Cerebellum (tissue), 4 donors: ENCODE measurements at places on chromosomes 2 and 18.

- no peak for DNase-seq
Observed at GRCh38 chr2:215403441-215404347, 32.2 kb downstream of the FN1 start.

DNA sequence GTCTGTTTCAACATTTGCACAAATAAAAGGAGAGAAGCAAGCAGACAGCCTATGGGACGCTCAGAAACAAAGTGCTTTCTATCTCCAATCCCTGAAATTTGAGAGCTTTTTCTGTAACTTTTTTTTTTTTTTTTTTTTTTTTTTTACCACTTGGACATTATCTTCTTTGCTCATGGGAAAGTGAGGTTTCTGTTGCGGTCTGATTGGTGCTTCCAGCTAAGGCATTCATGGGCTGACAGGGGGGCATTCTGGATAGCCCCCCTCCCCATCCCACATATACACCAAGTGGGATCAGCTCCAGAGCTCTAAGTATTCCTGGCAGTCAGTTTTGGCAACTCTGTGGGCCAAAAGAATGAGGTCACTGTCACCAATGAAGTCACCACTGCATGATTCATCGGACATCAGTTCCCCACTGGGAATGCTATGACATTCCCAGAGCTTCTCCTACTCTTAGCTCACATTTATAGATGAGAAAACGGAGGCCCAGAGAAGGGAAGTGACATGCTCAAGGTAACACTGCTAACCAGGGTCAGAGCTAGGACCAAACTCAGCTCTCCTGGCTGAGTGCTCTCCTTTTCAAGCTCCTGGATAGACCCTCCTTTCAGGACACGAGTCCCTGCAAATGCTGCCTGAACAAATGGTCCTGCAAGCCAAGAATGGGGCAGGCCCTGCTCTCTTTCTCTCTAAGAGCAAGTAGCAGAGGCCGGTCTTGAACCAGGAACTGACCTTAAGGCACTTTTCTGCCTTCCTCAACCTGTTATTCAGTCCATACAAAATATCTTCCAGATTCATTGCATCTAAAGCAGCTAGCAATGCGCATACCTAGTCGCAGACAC lies 61.3 kb downstream of the TMEM247 start:
- DNase-seq = peak; percentile 34

DNA sequence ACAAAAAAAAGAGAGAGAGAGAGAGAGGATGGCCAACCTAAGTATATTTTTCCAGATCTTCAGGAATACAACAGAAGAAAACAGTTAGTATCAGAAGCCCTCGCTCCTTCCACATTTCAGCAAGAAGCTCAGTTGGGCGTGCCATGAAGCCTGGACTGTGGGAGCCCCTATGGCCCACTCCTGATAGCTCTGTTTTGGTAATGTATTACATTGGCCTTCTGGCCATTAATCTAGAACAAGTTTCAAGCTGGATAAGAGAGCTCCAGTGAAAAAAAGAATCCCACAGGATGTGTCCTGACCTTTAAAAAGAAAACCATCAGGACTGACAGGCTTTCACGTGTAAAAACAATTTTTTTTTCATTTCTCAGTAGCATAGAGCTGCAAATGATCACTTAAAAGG lies 197.9 kb downstream of the ICOS start:
- no peak for DNase-seq

DNA sequence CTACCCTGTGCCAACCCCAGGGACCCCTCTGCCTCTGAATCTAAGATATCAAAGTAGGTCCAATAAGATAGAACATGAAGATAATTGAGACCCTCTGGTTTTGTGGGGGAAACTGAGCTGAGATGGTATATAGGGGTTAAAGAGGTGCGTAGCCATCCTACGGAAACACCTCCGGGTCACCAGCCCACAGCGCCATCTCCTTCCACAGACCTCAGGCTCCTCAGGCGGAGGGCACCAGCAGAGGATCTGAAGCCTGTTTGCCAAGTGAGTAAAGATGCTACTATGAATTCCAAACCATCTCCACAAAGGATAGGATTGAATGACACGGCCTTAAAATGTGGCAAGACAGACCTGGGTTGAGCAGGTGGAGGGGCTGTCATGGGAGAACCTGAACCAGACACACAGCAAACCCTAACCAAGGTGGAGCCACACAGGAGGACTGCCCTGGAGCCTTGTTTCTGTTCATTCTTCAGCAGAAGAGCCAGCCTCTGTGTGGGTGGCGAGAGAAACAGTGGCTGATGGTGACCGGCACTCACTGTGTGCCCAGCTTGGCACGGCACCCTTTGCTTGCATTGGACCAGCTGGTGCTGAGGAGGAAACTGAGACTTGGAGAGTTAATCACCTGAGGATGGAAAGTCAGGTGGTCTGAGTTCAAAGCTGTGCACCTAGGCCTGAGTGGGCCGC lies 10.2 kb downstream of the GBX2 start:
- DNase-seq = no peak

DNA sequence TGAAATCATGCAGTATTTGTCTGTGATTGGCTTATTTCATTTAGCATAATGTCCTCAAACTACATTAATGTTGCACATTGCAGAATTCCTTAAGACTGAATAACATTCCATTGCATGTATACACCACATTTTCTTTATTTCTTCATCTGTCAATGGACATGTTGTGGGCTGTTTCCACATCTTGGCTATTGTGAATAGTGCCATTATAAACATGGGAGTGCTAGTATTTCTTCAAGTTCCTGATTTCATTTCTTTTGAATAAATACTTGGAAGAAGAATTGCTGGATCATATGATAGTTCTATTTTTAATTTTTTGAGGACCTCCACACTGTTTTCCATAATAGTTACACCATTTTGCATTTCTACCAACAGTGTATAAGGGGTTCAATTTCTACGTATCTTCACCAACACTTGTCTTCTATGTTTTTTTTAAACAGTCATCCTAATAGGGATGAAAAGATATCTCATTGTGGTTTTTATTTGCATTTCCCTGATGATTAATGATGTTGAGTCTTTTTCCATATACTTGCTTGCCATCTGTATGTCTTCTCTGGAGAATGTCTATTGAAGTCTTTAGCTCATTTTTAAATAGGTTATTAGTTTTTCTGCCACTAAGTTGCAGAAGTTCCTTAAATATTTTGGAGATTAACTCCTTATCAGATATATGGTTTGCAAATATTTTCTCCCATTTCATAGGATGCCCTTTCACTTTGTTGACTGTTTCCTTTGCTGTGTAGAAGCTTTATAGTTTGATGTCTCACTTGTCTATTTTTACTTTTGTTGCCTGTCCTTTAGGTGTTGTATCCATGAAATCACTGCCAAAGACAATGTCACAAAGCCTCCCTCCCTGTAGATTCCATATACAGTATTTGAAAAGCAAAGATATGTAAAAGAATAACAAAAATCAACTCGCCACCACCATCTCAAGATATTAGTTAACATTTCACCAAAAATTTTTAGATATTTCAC lies 14.6 kb downstream of the FBXO11 start:
- no peak for DNase-seq

GRCh38 chr2:145691659-145692058 lies 1171.7 kb upstream of the ZEB2 start:
- no peak for DNase-seq

GRCh38 chr2:236861196-236861875 lies 224.4 kb upstream of the COPS8 start:
- DNase-seq = no peak

DNA sequence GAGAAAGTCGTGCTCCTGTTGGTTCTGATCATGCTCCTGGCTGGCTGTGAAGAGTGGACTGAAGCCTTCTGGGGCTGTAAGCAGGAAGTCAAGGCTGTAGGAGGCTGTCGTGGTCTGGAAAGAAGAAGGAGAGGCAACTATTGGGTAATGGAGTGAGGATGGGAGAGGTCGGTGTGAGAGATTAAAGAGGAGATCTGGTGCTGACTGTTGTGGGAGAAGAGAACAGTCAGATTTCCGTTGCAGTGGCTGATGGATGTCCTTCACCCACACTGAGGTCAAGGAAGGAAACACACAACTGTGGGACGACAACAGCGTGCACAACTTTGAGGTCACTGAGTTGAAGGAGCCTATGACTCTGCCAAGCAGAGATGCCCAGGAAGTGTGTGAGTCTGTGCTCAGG lies 2.8 kb upstream of the PSMD1 start:
- no peak for DNase-seq

DNA sequence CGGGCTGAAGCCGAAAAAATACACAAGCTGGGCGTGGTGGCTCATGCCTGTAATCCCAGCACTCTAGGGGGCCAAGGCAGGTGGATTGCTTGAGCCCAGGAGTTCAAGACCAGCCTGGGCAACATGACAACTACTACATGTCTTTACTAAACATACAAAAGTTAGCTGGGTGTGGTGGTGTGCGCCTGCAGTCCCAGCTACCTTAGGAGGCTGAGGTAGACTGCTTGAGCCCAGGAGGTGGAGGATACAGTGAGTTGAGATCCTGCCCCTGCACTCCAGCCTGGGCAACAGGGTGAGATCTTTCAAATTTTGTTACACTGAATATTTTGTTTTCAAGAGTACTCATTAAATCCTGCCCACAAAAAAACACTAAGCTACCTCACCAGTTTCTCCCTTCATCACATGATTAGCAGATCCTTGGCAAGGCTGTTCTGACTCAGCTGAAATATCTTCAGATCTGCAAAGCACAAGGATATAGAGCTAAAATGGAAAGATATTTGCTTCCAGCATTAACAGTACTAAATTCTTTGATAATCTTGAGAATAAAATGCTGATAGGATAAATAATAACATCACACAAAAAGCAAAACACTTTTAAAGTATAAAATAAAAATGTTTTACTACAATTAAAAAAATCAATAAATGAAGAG lies 28.2 kb upstream of the MCM6 start:
- no peak for DNase-seq

GRCh38 chr2:28437149-28437835 lies 44.6 kb downstream of the FOSL2 start:
- DNase-seq = no peak

GRCh38 chr18:47912794-47913585 lies 17.5 kb downstream of the SMAD2 start:
- DNase-seq = no peak

DNA sequence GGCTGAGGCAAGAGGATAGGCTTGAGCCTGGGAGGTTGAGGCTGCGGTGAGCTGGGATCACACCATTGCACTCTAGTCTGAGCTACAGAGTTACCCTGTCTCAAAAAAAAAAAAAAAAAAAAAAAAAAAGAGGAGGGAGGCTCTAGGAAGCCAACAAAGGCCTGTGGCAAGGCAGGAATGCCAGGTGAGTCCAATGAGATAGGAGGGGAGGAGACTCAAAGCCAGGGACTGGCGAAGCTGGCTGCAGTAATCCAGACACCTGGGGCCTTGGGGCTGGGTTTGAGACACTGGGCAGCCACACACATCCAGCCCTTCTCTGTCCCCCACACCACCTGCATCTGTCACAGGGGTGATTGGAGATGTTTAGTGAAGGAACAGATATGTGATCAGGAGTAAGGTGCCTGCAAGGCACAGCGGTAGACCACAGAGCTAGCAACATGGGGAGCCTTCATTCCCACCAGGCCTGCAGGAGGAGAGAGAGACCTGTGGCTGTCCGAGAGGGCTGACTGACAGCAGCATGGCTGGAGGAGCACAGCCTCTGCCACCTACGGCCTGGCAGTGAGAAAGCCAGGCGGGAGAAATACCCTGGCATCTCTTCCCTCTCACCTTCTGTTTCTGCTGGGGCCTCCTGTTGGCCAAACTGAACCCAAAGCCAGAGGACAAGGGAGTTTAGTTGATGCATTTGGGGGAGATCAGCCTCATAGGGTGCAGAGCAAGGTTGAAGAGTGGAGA lies 9.5 kb downstream of the CHPF start:
- peak; percentile 72 for DNase-seq

GRCh38 chr2:143378996-143379395 lies 249.8 kb downstream of the ARHGAP15 start:
- no peak for DNase-seq

DNA sequence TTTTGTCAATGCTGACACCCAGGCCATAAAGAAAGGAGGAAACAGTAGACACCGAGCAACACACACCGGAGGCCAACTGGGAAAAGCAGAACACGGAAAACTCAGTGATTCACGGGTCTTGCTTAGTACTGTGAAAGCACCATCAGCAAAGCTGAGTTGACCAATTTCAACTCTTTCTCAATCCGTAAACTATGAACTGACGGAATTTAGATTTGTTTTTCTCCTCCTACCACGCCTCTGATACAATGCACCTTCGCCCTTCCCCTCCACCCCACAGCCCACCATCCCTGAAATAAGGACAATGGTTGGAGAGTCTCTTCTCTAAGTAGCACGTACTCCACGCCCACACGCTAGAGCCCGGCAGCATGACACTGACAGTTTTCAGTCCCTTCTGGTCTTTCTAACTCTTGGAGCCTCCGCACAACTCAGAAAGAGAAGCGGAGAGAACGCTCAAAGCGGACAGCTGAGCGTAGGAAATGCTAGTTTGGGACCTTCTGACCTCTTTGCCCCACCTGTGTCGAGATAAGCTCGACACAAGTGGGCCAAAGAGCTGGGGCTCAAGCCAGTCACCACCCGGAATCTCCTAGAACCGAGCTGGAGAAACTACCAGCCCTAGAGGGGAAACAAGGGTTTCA lies 669 bp downstream of the LNPK start:
- peak; percentile 29 for DNase-seq

DNA sequence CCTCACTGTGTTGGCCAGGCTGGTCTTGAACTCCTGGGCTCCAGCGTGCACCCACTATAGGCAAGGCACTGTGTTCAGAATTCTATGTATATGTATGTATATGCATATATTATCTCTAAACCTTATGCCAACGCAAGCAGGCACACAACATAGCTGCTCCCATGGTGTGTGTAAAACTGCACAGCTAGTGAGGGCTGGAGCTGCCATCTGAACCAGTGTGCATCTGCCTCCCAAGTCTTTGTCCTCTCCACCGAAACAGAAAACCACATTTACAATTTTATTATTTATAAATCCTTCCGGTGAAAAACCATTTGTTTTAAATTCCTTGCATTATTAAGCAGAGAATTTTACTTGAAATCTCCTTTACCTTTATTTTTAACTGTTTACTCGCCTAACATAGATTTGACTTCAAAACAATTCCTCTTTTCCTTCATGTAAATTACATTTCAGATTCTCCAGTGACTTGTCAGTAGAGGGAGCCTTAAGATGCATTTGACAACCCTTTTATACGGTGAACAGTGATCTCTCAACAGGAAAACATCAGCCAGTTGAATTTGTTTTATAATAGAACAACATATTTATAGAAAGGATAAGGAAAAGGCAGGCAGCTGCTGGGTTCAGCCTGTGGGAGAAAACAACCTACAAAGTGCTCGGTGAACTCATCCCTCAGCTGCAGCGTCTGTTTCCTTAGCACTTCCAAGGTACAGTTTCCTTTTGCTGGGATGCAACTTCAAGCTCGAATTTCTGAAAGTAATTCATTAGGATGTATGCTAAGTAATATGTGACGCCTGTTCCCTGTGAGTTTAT lies 101.2 kb downstream of the MYT1L start:
- DNase-seq = peak; percentile 44

GRCh38 chr2:60294901-60295635 lies 258.4 kb downstream of the BCL11A start:
- no peak for DNase-seq
